Stimulated activated CD8-positive, alpha-beta memory T cell treated with anti-CD3 and anti-CD28 coated beads, Interleukin-7, amount 100 ng/mL, for 48 hours (primary cell): ENCODE measurements at places on chromosomes 2 and 18.

DNA sequence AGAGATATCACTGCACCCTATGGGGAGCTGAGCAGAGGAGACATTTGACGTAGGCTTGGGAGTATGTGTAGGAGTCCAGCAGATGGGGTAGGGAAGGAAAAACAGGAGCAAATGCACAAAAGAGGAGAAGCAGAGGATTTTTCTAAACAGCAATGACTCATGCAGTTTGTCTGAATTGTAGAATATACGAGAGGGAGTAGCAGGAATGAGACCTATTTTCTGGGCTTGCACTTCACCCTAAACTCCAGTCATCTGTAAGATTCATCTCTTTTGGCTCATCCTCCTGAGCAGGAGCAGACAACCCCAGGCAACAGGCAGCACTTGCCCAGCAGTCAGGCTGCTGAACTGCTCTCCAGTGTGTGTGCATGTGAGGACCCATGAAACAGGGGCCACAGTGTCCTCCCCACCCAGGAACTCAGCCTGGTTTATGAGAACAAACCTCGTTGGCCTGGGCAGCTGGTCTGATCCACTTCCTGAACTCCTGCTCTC is 100.2 kb upstream of the CDC42EP3 start:
- DNase-seq = no peak

GRCh38 chr18:73528066-73528465 is 619.6 kb downstream of the FBXO15 start:
- DNase-seq = no peak

- DNase-seq = no peak
Measured at GRCh38 chr2:7084601-7085000, 167.4 kb downstream of the RNF144A start.

DNA sequence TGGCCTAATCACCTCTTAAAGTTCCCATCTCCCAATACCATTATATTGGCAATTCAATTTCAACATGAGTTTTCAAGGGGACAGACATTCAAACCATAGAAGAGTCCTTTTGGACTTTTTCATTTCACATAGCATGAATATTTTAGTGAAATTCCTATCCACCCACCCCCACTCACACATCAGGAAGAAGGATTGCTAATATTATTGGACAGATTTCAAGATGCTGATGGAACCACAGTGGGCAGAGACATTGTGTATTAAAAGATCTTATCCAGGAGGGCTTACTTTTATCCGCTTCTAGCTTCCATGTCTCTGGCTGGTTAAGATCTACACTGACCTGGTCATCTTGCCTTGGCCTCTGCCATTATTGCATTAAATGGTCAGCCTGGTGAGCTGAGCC is 297.4 kb upstream of the ACVR2A start:
- DNase-seq = no peak

DNA sequence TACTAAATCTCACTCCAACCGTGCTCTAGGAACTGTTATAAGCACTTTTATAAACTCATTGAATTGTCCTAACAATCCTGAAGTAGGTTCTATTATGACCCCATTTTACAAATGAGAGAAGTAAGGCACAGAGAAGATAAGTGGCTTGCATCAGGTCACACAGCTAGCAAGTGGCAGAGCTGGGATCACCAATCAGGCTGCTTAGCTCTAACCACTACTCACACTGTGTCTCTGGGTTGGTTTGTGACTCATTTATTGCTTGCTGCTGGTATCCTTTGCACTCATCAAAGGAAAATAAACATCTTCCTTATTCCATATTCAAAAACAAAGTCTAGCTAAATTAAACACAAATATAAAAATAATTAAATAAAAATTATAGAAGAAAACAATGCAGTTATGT is 42.5 kb upstream of the IL1R2 start:
- DNase-seq = no peak

- DNase-seq = no peak
Measured at GRCh38 chr2:132875193-132875592, 205.2 kb upstream of the LYPD1 start.

DNA sequence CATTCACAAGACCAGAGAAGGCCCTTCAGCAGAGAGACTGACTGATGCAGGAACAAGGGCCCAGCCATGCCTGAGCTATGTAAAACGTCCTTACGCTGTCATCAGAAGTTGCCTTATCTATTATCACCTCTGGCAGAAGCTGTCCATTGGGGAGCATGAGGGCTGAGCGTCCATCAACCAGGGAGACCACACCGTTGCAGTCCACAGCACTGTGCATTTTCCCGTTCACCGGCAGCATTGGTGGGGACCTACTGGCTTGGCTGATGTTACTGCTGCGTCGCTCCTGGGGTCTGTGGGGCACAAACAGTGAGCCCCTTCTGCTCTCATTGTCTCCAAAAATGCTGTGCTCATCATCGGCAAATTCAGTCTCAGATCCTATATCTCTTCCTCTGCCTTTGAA is 91.4 kb downstream of the SCN9A start:
- DNase-seq = no peak

GRCh38 chr2:160268151-160268781 is 68.2 kb upstream of the ITGB6 start:
- no peak for DNase-seq
